ENCODE measurements at places on chromosomes 2 and 18. TPM values are rescaled to one million over a fixed set of nuclear protein-coding genes. Genes with fewer than 3 reads are reported as not detected.

Gene CHST9
- not detected for total RNA-seq

Gene IGFBP5
- total RNA-seq, result 334 TPM

Gene PCARE
- total RNA-seq, result under 0.01 TPM

Gene TMEM37
- total RNA-seq, result not detected

Gene SPP2
- not detected for total RNA-seq

Gene CMPK2
- total RNA-seq, result 11.0 TPM

Gene UGT1A4
- not detected for total RNA-seq

Gene ABCG8
- not detected for total RNA-seq

Gene ARHGAP15
- not detected for total RNA-seq

Gene OTOF
- total RNA-seq, result not detected

Gene PSD4
- total RNA-seq, result 0.82 TPM

Gene PAIP2B
- total RNA-seq, result 1.6 TPM

Gene MEP1B
- not detected for total RNA-seq

Gene PLGLB1
- total RNA-seq, result 1.5 TPM

Gene ZNF804A
- 12.9 TPM for total RNA-seq

Gene HOXD13
- total RNA-seq, result not detected

Gene DSG1
- not detected for total RNA-seq

Gene LYG1
- 0.09 TPM for total RNA-seq

Gene C1QL2
- total RNA-seq, result not detected

Gene DPP4
- total RNA-seq, result 203 TPM

Gene TLX2
- total RNA-seq, result not detected

Gene NT5C1B
- not detected for total RNA-seq

Gene NYAP2
- total RNA-seq, result not detected

Gene AMMECR1L
- 12.4 TPM for total RNA-seq

Gene LHCGR
- not detected for total RNA-seq

Gene GAL3ST2
- 0.25 TPM for total RNA-seq

Gene RNU2-63P
- total RNA-seq, result not detected

Gene CTAGE1
- not detected for total RNA-seq

Gene TMEM169
- 0.36 TPM for total RNA-seq

Gene SP140L
- total RNA-seq, result 16.0 TPM

Gene DGKD
- 4.1 TPM for total RNA-seq

Gene CAPN14
- total RNA-seq, result 0.16 TPM

Gene SLC20A1
- total RNA-seq, result 127 TPM

Gene DYNAP
- not detected for total RNA-seq

Gene KCNK3
- total RNA-seq, result not detected

Gene G6PC2
- not detected for total RNA-seq

Gene RRM2
- total RNA-seq, result 91.4 TPM

Gene ADAM23
- total RNA-seq, result 7.8 TPM

Gene GALNT1
- total RNA-seq, result 49.0 TPM

Gene MFSD2B
- total RNA-seq, result not detected

Gene DSC2
- 0.82 TPM for total RNA-seq

Gene ZNF638
- 123 TPM for total RNA-seq

Gene TMEM198
- 1.1 TPM for total RNA-seq

Gene FRZB
- 0.18 TPM for total RNA-seq
